ENCODE measurements at places on chromosomes 2 and 18. TPM values are rescaled to one million over a fixed set of nuclear protein-coding genes. Genes with fewer than 3 reads are reported as not detected.

GRCh38 chr2:206378835-206379234, 64.5 kb upstream of the ADAM23 start:
- no peak for DNase-seq

CNOT11 gene
- 51.3 TPM for total RNA-seq

DNA sequence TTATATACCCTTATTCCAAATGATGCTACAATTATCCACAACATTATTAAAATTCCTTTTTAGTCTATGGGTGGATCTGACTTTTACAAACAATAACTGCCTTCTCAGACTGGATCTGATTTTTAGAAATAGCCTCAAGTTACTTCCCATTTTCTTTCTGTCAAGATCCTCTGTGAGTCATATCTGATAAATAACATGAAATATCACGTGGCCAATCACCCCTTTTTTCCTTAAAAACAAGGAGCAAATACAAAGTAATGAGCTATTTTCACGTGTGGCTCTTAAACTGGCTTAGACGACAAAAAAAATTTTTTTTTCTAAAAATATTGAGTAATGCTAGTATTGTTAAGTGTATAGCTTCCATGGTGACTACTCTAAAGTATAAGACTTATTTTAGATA, 6.7 kb downstream of the PELI1 start:
- DNase-seq = no peak

C2orf15 gene
- 6.7 TPM for total RNA-seq

GRCh38 chr2:69012310-69013141, 453 bp upstream of the ANTXR1 start:
- DNase-seq = no peak

- DNase-seq = no peak
Measured at GRCh38 chr18:73880387-73880786, 267.2 kb downstream of the FBXO15 start.

- no peak for DNase-seq
Measured at GRCh38 chr2:18975506-18976167, 382.8 kb downstream of the OSR1 start.

HS6ST1 gene
- total RNA-seq = 34.4 TPM

DNA sequence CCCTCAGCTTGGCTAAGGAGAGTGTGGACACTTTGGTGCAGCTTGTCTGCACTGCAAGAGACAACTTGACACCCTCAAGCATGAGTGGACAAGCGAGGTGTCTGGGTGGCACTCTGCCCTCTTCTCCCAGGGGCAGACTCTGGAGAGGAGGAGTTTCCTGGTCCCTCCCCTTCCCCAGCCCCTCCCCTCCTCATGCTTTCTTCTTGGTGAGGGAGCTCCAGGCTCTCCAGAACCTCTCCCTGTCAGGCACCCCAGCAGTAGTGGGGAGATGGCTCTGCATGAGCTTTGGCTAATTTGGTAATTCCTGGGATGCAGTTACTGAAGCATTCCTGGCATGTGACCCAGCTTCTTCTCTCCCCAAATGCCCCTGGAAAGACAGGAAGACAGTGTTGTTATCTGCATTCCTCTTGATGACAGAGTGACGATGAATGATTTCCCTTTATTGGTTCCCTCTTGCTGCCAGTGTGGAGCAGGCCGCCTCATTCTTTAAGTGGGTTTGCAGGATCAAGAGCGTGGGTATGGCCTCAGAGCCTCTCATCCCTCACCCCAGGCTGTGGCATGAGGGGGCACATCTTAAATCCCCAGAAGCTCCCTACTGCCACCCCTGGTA, 89.2 kb downstream of the STPG4 start:
- DNase-seq = peak; percentile 56

GRCh38 chr18:62522178-62522503, 684 bp upstream of the ZCCHC2 start:
- no peak for DNase-seq

Data from kidney epithelial cell (primary cell).